ENCODE measurements at places on chromosomes 1 and 21. TPM values are rescaled to one million over a fixed set of nuclear protein-coding genes. Genes with fewer than 3 reads are reported as not detected.

DNA sequence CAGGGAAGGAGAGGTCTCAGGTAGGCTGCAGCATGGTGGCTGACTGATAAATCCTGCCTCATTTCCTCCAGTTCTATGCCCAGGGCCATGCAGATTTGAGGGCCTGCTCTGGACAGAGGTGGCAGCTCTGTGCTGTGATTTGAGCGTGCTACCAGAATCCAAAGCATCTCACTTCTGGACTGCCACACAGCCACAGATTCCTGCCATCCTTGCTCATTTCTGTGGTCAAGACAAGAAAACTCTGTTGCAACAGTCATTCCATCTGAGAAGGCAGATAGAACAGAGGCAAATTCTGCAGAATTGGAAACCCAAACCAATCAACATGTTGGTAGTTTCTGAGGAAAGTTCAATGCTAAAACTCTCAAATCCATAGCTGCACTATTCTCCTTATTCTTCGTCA lies 102.8 kb upstream of the GALNT2 start:
- DNase-seq, result no peak

DNA sequence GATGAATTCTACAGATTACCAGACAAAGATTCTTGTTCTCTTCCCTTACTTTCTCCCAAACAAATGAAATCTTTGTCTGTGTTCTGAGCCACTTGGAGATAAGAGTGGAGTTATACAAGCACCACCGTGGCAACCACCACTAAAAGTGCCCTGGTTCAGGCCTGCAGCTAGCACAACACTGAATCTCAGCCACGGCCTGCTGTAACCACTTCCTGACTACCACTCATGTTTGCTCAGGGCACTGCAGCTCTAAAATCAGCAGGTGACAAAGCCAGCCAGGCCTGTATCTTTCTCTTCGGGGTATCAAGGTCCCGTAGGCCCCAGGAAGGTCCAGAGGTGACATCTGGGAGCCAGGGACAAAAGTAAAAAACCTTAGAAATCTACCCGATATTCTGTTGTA lies 3.2 kb upstream of the OR2T6 start:
- DNase-seq, result no peak

- DNase-seq, result no peak
Measured at GRCh38 chr1:161216945-161217712, 2.0 kb downstream of the FCER1G start.

- DNase-seq, result no peak
Measured at GRCh38 chr1:205064301-205064700, 20.0 kb downstream of the TMEM81 start.

DNA sequence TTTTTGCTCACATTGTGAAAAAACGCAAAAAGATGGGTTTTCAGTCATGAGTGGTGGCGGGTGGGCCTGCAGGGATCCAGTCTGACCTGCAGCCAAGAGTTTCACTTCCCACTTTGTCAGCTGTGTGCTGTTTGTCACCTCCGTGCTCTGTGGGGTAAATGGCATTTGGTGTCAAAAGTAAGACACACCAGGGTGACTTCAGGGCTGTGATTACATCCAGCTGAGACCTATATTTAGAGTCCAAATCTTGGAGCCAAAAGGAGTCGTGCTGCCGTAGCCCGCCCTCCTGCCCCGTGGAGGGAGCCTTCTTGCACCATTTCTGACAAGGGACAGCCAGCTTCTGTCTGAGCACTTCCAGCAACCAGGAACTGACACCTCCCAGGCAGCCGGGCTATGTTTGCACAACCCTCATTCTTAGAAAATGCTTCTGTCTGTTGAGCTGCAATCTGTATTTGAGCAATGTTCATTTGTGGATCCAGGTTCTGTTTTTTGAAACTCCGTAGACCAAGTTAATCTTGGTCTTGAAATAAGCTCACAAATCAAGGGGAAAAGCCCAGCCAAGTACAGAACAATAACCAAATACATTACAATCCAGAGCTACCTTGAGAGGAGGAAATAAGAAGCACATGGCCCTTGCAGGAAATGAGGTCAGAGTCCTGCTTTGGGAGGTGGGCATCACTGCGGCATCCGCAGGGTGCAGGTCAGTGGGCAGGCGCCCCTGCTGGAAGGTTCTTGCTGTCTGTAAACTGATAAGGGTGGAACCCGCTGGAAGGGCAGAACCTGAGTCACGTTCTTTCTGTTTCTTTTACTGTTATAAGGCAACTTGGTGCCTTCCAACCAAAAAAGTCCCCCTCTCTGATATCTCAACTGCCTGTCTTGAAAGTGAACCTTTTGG lies 14.4 kb downstream of the ABCG1 start:
- peak; percentile 75 for DNase-seq

SMCP gene
- total RNA-seq, result not detected

SH3BGR gene
- 1.6 TPM for total RNA-seq

OR2T35 gene
- total RNA-seq, result not detected

RRP1B gene
- 44.8 TPM for total RNA-seq

ADORA3 gene
- not detected for total RNA-seq

CYP4X1 gene
- 1.6 TPM for total RNA-seq

FCGR2B gene
- total RNA-seq, result not detected

Measured in pulmonary artery endothelial cell (primary cell).